ENCODE measurements at places on chromosomes 5 and 9.

DNA sequence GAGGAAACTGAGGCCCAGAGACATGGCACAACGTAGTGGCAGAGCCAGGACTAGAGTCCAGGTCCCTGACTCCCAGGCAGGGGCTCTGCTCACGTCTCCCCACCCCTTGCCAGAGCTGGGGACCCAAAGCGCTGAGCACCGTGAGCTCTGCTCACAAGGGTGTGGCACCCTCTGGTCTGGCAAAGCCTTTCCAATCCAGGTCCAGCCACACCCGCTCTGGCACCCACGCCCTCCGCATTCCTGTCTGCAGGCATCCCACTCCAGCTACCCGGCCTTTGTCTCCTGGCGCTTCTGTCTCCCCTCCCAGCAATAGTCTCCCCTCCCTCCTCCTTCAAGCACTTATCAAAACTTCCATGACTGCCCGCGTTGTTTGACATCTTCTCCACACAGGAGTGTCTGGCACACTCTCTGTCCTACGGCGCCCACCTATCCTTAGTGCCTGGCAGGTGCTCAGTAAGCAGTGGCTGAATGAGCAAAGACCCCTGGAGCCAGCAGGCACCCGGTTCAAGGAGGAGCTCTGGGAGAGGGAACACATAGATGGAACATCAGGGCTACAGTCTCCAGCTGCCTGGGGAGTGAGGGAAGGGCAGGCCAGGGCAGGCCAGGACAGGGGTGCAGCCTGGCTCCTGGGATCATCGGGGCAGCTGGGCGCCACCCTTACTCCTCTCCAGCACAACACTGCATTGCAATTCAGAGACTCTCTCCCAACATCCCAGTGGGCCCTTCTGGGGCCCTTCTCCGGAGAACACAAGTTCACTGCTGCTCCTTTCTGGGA is 12.0 kb downstream of the HIGD2A start:
- no peak for DNase-seq

- no peak for DNase-seq
These were observed 62.1 kb downstream of the PCSK1 start for GRCh38 chr5:96370976-96371375.

DNA sequence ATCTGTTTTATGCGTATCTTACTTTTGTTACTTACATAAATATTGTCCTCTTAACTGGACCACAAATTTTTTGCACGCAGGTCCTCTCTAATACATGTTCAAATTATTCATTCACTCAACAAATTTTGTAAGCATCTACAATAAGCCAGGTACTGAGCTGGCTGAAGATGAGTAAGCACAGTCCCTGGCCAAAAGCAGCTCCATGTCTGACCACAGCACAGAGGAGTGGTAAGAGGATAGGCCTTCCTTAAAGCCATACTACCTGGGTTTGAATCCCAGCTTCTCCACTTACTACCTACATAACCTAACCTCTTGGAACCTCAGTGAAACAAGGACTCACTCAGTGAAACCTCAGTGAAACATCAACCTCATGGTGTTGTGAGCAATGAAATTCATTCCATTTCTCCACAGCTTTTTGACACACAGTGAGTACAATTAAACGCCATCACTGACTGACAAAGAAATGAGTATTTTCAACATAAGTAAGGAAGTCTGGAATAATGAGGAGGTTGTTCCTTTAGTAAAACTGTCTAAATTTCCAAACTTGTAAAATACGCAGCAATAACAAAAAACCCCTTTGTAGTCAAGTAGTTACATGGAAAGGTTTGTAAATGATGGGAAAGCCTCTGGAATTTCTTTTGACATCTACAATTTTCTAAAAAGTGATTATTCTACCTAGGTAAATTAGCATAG is 15.0 kb downstream of the PTAR1 start:
- no peak for DNase-seq

- DNase-seq, result no peak
These were observed 444.3 kb downstream of the SPOCK1 start for GRCh38 chr5:137054792-137055191.

- no peak for DNase-seq
These were observed 60.4 kb downstream of the FREM1 start for GRCh38 chr9:14849851-14850250.

DNA sequence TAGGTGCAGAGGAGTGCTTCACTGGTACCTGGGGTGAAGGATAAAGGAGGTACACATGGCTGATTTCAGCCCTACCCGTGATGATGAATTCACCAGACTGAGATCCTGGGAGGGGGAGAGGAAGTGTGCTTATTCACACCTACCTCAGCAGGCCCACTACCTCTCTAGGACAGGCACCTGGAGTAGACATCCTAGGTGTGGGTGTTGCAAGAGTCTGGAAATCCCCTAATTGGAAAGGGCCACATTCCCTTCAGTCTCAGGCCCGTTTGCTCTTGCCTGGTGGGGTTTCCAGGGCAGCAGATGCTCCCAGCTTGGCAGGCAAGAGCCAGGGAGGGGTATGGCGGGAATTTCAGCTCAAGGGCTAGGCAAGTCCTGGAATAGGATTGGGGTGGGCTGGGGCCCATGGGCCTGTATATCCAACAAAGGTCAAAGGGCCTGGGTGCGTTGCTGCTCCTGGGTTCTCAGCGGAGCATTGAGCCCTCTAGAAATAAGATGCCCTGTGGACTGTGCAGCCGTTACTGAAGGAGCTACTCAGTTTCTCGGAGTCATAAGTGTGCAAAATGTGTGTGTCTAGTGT is 5.8 kb upstream of the CCL21 start:
- DNase-seq, result no peak

DNA sequence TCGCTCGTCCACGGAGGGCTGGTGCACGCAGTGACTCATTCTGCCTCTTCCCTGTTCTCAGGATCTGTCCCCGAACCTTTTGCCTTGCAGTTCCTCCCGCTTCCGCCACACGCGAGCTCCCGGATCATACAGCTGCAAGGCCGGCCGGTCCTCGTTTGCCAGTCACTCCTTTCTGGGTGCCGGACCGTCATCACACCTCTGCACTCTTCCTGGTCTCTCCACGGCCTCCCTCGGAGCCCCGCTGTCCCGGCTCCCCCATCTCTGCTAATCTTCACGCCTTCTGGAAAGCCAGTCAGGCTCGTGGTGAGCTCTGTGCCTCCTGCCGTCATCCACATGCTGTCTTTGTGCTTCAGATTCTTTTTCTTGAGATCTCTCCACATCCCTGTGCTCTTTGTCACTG is 91.8 kb downstream of the STX17 start:
- DNase-seq, result peak; percentile 49

- no peak for DNase-seq
These were observed 332.3 kb downstream of the NPR3 start for GRCh38 chr5:33043343-33043997.

- DNase-seq, result no peak
These were observed 847.0 kb downstream of the TLE1 start for GRCh38 chr9:80842389-80842788.

- no peak for DNase-seq
These were observed 123.7 kb downstream of the INSYN2B start for GRCh38 chr5:169856571-169856970.

DNA sequence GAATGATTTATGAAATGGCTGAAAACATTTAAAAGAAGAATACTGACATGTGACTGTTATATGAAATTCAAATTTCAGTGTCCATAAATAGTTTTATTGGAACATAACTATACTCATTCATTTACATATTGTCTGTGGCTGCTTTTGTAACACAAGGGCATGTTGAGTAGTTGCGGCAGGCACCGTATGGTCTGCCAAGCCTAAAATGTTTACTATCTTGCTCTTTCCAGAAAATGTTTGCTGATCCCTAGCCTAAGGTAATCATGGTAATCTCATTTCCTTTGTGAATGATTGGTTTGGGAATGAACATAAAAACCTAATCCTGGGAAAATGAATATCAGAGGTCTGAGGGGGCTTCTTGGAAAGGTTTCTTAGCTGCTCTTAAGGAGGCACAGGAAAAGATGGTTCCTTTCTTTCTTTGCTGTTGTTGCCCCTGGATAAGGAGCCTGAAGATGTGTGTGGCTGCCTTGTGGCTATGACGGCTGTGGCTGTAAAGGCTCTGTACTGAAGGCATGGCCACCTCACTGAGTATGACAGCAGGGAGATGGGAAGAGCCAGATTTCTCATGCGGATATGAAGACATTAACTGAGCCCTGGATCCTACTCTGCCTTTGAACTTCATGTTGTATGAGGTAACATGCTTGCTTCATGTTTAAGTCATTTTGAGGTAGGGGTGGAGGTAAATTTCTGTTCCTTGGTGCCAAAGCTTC is 419.4 kb upstream of the CLINT1 start:
- DNase-seq, result no peak

DNA sequence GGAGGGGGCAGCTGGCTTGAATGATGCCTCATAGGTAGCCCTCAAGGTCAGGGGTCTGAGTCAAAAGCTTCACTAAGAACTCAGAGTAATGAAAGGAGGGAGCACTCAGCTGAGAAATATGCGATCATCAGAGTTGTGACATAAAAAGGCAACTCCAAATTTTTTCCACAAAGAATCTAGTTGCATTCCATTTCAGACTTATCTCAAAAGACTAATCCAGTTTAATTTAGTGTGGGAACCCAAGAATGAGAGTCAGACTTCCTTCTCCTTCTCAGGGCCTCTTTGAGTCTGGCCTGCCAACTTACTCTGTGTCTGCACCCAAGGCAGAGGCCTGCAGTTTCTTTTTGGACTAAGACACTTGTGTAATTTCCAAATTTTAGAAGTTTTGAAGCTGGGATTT is 34.7 kb downstream of the GABRP start:
- no peak for DNase-seq

DNA sequence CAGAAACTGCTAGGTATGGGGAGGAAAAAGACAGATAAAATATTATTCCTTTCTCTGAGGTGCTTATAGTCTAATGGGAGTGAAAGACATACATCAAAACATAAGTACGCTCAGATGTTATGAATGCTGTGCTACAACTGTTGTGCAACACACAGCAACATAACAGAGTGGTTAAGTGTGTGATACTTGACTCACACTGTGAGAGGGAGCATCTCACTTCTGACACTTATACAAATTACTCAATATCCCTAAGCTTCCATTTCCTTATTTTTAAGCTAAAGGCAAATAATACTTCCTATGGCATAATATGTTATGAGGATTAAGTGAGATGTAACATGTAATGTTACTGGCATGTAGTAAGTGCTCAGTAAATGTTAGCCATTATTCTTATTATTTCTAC is 110.6 kb upstream of the FER start:
- no peak for DNase-seq

- no peak for DNase-seq
These were observed 20.1 kb upstream of the TMEM245 start for GRCh38 chr9:109139851-109140250.

DNA sequence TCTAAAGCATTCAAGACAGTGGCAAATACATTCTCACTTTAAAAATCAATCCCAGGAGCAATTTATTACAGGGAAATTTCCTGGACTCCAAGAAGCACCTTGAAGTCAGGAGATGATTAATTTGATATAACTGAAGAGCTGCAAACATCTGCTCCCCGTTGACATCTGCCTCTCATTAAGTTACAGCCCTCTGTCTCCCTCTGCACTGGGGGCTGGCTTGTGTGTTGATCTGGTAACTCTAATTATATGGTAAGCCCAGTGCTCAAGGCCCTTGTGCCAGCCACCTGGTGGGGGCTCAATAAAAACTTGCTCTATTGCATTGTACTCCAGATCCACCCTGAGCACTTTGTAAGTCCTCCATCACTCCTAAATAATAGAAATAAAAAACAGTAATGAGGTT is 131.1 kb upstream of the ZNF462 start:
- no peak for DNase-seq

Measured in H1 (cell line).